Fibroblast of gingiva (primary cell): ENCODE measurements at places on chromosomes 3 and 15.

GRCh38 chr3:123328851-123329635, 119.8 kb downstream of the ADCY5 start:
- DNase-seq, result peak; percentile 43

DNA sequence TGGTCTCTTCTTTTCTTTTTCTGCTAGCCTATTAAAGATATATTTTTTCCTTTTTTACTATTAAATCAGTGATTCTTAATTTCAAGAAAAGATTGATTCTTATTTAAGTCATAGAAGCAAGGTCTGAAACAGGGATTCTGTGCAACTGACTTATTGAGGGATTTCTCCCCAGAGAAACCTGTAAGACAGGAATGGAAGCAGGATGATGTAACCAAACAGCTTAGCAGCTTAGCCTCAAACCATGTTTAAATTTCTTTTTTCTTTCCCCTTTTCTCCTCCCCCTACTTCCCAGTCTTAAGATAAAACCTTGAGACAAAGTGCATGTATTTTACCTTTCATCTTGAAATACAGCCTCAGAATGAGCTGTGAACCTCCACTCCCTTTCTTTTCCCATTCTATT, 322.8 kb downstream of the NEK10 start:
- no peak for DNase-seq

DNA sequence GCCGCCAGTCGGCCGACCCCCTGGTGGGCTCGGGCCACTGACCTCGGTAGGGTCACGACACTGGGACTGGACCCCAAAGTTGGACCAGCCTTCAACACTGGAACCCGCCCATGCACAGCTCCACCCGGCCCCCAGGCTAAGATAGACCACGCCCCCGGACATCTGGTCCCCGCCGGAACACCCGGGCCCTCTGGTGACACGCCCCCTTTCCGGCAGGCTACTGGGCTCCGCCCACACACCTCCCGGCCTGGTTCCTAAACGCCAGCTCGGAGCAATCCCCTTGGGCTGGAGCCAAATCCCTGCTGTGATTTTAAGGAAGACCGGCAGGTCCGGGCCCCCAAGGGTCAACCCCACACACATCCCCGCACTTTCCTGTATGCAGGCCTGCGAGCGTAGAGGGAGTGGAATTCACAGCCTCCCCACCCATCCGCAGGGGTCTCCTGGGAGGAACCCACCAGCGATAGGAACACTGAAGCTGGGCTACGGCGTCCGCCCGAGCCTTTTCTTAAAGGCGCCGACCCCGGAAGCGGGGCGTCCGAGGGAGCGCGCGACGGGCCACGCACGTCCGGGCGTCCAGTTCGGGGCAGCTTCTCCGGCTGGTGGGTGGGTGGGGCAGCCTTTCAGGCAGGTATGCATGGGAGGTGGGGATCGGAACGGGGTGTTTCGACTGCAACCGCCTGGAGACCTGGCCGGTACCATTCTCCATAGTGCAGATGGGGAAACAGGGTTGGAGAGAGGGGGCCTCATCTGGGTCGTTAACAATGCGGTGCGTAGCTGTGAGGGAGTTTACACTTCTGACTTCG, at the start of gene HEMK1:
HEMK1 (plus strand) TSS at position 576 of the 803 bp plus-strand sequence. CDS start 1,583 bp downstream, outside the sequence.
- DNase-seq, result peak; percentile 93

GRCh38 chr15:40229956-40230355, 8.9 kb upstream of the PAK6 start:
- DNase-seq, result no peak

DNA sequence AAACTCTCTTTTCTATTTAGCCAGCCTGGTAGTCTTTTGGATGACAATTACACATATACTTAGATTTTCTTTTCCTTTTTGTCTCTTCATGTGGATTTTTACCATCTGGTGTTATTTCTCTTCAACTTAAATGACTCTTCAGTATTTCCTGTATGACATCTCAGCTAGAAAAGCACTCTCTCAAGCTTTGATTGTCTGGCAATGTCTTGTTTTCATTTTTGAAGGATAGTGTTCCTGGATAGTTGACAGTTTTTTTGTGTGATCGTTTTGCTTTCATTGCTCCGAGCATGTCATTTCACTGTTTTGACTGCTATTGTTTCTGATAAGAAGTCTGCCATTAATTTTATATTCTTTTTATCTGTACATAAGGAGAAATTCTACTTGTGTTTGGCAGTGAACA, 766.4 kb downstream of the AGBL1 start:
- DNase-seq, result no peak

DNA sequence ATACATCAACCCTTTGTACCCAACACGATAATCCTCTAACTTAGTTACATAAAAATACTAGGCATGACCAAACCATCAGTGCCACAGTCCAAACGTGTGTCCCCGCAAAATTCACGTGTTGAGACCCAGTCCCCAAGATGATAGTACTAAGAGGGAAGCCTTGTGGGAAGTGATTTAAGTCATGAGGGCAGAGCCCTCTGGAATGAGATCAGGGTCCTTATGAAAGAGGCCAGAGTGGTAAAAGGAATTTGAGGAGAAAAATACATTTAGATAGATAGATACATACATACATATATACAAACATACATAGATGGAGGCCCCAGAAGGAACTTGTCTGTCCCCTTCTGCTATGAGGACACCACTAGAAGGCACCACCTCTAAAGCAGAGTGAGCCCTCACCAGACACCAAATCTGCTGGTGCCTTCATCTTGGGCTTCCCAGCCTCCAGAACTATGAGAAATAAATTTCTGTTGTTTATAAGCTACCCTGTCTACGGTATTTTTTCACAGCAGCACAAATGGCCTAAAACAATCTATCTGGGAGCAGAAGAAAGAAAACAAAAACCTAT, 8.0 kb downstream of the TBC1D2B start:
- DNase-seq, result no peak

DNA sequence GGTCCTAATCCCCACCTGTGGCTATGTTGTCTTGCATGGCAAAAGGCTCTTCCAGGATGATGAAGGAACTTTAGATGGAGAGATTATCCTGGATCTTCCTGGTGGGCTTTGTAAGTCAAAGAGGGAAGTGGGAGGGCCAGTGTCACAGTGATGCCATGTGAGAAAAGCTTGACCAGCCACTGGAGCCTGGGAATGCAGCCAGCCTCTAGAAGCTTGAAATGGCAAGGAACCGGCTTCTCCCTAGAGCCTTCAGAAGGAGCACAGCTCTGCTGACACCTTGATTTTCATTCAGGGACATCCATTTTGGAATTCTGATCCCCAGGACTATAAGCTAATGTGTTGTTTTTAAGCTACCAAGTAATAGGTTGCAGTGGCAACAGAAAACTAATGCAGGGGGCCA, 58.3 kb downstream of the CLEC3B start:
- DNase-seq, result no peak
